ENCODE measurements at places on chromosomes 7 and 10. TPM values are rescaled to one million over a fixed set of nuclear protein-coding genes. Genes with fewer than 3 reads are reported as not detected.

The SIRT1 gene
- total RNA-seq, result 16.6 TPM

The PRF1 gene
- 0.05 TPM for total RNA-seq

The OR2A7 gene
- not detected for total RNA-seq

The AKR1C4 gene
- 0.18 TPM for total RNA-seq

The MYPN gene
- total RNA-seq, result 2.0 TPM

The MRLN gene
- total RNA-seq, result not detected

The ZNF33B gene
- 5.9 TPM for total RNA-seq

The UPK3B gene
- total RNA-seq, result 20.0 TPM

The ADAM8 gene
- total RNA-seq, result 2.7 TPM

The GBX1 gene
- 0.09 TPM for total RNA-seq

The FEZF1 gene
- not detected for total RNA-seq

The CTAGE6 gene
- not detected for total RNA-seq

The TAS2R4 gene
- 0.11 TPM for total RNA-seq

The GTF2IRD1 gene
- 21.0 TPM for total RNA-seq

The CYP3A7 gene
- total RNA-seq, result not detected

The HECW1 gene
- 16.6 TPM for total RNA-seq

The KIF11 gene
- 44.4 TPM for total RNA-seq
